ENCODE measurements at places on chromosomes 11 and 22.
A peak's percentile ranks its signal among the peaks of the same experiment; 100 is the strongest.

DNA sequence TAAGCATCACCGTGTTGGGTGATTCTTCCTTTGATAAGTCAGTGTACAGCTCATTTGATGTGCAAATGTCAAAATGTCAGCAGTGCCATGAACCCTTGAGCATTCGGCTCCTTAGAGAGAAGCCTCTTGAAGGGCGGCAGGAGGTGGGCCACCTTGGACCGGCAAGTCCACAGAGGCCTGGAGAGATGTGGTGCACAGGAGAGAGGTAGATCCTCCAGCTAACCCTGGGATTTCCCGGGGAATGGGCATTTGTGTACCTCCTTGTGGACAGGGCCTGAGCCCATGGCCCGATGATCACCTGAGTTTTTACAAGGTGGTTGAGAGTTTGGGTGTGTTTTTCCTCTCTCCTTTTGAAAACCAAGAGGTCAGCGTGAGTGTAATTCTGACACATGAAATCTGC lies 133.2 kb upstream of the RCN1 start:
- no peak for DNase-seq

- DNase-seq = no peak
Observed at GRCh38 chr11:126645186-126645585, 289.7 kb downstream of the ST3GAL4 start.

- DNase-seq = no peak
Observed at GRCh38 chr11:117538263-117539135, 210.8 kb downstream of the CEP164 start.

GRCh38 chr11:20008871-20009644 lies 151.2 kb downstream of the DBX1 start:
- no peak for DNase-seq

GRCh38 chr11:125916683-125917347 lies 12.5 kb downstream of the DDX25 start:
- DNase-seq = no peak

GRCh38 chr11:8775332-8775731 lies 92.7 kb downstream of the RPL27A start:
- no peak for DNase-seq

- no peak for DNase-seq
Observed at GRCh38 chr11:61152816-61153592, 8.2 kb downstream of the VPS37C start.

GRCh38 chr11:119421351-119421750 lies 1.6 kb downstream of the THY1 start:
- DNase-seq = no peak

GRCh38 chr11:124199702-124200101 lies 16.6 kb downstream of the OR10D3 start:
- no peak for DNase-seq

- DNase-seq = no peak
Observed at GRCh38 chr11:116049383-116049782, 545.2 kb upstream of the CADM1 start.

DNA sequence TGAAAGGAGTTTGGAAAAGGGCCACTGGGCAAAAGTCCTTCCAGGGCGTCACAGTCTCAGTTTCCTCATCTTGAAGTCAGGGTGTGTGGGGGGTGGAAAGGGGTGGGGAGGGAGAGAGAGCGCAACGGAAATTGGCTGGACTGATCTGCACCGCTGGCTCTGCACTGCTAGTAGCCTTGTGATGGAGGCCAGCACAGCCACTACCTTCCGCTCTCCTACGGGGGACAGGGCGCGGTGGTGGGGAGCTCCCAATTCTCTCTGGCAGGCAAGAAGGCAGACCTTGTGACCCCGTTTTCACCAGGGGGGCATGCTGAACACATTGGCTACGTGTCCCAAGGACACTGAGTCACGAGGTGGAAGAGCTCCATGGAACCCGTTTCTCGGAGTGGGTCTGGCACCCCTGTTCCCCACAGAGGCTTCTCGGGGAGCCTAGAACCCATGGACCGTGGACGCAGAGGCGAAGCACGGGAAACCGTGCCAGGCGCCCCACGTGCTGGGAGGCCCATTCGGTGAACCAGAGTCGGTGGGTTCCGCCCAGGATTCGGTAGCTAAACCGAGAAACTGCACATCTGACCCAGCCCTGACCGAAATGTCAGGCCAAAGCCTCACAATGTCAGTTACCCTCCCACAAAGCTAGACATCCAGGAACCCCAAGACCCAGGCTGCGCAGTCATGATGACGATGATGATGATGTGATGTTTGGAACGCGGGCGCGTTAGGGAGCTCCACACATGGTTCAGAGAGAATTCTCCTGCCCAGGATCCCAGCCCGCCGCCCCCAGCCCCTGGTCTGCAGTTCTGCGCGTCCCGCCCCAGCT lies 28.3 kb upstream of the WNT11 start:
- no peak for DNase-seq

- DNase-seq = peak; percentile 87
Observed at GRCh38 chr22:38656256-38657044, at the start of the genes CBY1 and FAM227A. CBY1 (plus strand) TSS chr22:38656638; CDS start chr22:38668055, 11,417 bp downstream. FAM227A (minus strand) TSS chr22:38656392; CDS start chr22:38650168, 6,224 bp downstream.

GRCh38 chr11:21446939-21447590 lies 745.8 kb upstream of the ANO5 start:
- no peak for DNase-seq

DNA sequence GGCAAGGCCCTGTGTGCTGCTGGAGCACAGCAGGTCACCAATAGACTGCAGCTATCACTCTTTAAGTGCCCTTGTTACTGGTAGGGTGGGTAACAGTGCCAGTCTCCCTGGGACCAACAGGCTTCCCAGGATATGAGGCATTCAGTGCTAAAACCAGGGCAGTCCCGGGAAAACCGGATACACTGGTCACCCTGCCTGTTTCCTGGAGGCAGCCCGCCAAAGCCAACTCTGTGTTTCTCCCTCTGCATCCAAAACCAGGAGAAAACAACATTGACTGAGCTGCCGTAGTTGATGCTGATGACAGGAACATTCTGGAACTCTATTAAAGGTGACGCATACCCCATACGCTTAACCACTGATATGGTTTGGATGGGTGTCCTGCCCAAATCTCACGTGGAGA lies 149.1 kb downstream of the SHANK2 start:
- DNase-seq = no peak

GRCh38 chr11:121039971-121040613 lies 16.2 kb downstream of the TBCEL start:
- no peak for DNase-seq

DNA sequence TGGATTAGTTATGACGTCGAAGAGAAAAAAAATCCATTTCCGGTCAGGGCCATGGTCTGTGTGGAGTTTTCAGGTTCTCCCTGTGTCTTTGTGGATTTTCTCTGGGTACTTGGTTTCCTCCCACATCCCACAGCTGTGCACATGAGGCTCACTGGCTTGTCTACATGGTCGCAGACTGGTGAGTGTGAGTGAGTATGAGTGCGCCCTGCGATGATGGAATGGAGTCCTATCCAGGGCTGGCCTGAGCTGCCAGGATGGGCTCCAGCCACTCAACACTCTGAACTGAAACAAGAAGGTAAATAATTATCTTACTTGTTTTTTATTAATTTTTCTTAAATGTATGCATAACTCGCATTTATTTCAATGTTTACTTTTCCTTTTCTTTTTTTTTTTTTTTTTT lies 10.8 kb downstream of the MMP3 start:
- no peak for DNase-seq

- DNase-seq = no peak
Observed at GRCh38 chr11:126488591-126489370, 133.3 kb downstream of the ST3GAL4 start.

DNA sequence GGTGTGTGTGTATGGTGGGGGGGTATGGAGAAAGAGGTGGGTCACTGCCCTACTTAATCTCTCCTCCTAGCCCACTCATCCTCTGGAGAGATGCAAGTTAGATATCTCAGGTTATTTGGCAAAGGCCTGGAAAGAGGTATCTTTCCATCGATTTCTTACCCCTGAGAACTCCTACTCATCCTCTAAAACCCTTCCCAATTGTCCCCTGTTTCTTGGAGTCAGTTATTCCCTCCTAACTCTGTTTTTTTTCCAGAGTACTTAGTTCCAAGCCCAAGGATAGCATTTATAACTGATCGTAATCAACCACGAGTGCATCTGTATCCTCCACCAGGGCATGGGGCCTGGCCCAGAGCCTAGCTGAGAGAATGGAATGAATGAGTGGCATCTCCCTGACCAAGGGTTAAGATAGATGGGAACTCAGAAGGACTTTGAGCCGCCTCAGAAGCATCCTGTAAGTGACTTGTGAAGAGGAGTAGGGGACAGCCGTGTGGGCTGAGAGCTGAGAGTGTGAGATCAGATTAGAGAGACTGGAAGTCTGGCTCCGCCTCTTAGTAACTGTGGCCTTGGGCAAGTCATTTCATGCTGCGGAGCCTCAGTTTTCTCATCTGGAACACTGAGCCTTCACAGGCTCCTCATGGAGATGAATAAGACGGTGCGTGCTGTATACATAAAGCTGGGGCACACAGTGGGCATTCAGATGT lies 16.2 kb downstream of the CD6 start:
- peak; percentile 82 for DNase-seq

DNA sequence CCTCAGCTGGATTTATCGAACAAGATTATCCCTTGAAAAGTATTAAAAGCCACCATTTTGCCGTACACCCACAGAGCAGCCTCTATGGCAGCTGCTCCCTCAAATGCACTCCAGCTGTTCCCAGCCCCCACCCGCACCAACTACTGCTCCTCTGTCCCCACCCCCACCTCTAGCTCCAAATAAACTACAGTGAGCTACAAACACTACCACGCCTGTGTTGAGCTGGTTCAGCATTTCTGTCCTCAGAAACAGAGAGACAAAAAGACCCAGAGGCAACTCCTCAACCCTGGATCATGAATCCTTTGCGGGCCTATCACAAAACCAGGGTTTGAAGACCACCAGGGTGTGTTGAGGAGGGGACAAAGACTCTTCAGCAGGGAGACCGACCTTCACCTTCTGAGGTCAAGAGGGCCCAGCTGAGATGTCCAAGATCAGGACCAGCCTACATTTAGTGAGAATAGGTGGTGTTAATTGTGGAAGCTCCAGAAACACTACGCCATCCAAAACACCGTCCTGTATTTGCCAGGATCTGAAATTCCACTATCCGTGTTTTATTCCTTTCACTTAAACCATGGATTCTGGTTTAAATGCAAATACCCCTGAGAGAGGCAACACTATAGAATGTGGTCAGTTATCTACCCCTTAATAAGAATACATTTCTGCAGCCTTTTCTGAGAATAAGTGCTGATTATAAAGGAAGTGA lies 195.9 kb downstream of the DSCAML1 start:
- no peak for DNase-seq

Data from stimulated activated CD4-positive, alpha-beta T cell treated with anti-CD3 and anti-CD28 coated beads, Interleukin-4, amount 100 ng/mL, for 24 hours (primary cell).